ENCODE measurements at places on chromosomes 5 and 9.

DNA sequence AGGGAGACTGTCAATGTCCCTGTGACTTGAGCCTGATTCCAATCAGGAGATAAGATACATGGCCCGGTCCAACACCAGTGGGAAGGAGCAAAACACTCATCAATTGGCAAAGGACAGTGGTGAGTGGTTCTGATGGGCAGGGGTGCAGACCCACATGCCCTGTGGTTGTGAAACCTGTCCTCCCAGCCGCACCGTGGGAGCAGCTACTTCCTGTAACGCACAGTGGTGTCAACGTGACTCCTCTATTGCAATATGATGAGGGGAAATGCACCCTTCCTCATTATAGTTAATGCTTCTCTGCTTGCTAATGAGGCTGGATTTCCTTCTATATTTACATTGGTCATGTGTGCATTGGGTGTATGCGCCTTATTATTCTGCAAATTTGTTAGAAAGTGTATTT is 223.0 kb downstream of the IRX1 start:
- no peak for DNase-seq

GRCh38 chr5:19927919-19928318 is 60.1 kb downstream of the CDH18 start:
- no peak for DNase-seq

GRCh38 chr5:173498739-173499470 is 117.5 kb downstream of the BOD1 start:
- DNase-seq = no peak

DNA sequence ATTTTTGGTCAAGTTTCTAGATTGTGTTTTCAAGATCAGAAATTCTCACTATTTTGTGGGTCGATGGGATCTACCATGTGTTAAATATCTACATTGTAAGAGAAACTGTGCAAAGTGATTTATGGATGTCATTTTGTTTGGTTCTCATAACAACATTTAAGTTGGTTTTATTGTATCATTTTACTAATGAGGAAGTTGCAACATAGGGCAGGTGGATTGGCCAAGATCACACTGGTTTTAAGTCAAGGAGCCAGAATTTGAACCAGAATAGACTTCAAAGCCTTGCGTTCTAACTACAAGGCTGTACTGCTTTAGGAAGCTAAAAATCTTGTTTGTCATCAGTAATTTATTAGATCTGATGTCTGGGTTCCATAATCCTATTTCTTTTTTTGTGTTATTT is 23.4 kb downstream of the SH3TC2 start:
- DNase-seq = no peak

GRCh38 chr5:171342362-171343111 is 33.5 kb downstream of the TLX3 start:
- DNase-seq = no peak

DNA sequence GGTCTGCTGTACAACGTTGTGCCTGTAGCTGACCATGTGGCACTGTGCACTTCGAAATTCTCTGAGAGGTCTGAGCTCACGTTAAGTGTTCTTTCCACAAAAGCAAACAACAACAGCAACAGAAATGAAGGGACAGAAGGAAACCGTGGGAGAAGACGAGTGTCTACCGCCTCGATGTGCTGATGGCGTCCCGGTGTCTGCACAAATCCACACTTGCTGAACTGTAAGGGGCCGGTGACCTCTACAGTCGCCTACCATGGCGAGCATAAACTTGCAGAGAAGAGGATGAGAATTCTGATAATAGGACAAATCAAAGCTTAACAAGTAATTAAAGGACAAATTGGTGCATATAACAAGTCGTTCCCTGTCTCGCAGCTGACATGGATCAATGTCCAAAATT is 114.0 kb downstream of the ADAMTS2 start:
- no peak for DNase-seq

DNA sequence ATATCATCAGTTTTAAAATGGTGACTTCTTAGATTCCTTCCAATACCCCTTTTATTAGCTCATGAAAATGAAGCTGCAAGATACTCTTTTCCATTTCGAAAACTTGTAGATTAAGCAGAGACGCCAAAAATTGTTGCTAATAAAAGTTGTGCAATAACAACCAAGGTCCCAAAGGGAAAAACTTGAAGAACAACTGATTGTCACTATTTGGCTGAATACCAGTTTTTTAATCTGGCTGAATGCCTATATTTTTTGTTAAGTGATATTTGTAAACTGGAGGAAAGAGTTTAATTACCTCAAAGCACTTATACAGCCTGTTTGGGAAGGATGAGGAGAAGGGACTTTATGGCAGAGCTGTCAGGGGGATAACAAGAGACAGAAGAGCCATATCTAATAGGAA is 14.6 kb downstream of the C5orf58 start:
- no peak for DNase-seq

DNA sequence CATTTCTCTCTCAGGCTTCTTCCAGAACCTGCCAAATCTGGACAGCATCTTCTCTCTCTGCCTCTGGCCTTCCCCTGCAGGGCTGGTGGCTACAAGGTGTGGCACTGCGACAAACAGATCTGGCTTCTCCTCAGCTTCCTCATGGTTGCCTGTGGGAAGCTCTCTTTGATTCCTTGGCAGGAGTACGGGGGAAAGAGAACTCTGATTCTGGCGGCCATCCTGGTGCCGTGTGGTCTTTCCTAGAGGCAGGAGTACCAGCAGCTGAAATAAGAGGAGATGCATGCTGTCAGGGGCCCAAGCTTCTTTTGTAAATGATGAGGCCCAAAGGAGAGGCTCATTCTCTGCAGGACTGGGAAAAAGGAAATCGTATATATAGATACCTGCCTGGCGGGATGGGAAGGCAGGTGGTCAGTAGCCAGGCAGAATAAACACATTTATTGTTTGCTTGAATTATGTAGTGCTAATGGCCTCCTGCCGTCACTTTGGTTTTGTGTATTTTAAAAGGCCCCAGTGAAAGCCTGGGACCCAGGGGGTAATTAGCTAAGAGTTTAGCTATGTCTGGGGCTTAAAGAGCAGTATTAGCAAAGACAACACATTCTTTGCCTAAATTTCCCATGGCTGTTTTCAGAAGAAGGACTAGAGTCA is at the start of gene CER1:
Gene CER1 (minus strand): TSS at position 343 of the 645 bp plus-strand sequence. CDS start 61 bp downstream, at position 282.
- no peak for DNase-seq

DNA sequence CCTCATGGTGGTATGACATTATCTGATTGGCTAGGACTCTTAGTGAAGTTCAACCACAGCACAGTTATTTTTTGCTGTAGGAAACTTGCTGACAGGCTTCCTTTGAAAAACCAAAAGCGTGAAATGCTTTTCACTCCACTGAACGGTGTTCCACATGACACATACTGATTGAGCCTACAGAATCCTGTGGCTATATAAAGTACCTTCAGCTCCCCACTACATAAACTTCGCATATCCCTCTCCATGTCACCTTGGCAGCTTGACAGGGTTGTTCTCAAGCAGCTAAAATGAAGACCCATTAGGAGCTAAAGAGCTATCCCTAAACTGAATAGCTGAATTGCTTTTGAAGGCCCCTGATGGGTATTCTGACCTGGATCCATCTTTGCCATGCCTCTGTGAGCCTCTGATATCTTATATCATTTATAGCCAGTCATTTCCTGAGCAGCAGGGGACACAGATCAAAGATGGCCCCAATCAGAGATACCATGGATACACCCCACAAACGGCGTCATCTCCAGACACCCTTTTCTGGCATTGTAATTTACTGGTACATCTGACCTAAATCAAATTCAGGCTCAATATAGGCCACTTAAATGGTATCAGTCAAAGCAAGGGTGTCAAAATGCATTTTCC is 91.5 kb downstream of the APBA1 start:
- no peak for DNase-seq

- no peak for DNase-seq
Measured at GRCh38 chr5:164422400-164422799, 917.0 kb downstream of the MAT2B start.

- DNase-seq = no peak
Measured at GRCh38 chr5:127402361-127402760, 111.8 kb downstream of the MEGF10 start.

GRCh38 chr5:132056610-132057497 is 3.6 kb upstream of the IL3 start:
- no peak for DNase-seq

GRCh38 chr5:4198461-4198860 is 602.8 kb downstream of the IRX1 start:
- DNase-seq = no peak

DNA sequence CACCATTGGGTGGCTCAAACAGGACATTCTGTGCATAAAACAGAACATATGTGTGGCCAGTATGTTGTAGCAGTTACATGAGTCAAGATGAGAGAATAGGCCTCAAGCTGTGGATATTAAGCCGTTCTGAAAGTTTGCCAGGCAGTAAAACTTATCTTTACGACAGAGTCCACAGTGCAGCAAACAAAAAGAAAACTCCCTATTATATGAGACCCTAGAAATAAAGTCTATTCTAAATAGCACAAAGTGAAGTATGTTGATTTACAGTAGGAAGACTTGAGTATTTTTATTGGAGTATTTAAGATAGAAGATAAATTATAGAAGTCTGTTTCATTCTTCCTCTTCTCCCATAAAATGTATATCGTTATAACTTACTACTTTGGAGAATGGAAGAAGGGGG is 271.5 kb downstream of the ADGRV1 start:
- no peak for DNase-seq

DNA sequence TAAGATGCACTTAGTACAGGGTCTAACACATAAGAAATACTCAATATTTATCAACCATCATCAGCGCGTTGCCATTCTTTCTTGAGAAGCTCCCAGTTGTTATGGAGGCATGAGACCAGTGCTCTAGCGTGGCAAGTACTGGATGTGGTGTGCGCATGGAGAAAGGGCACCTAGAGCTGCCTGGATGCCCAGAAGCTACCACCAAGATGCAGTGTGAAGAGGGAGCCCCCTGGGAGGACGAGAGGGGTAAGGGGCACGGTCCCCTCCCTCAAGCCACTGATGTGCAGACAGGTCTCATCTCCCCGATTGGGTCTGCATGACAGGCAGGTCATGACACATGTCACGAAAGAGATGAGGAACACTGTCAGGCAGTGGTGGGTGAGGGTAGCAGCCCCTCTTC is 127.7 kb upstream of the CXCL14 start:
- DNase-seq = no peak

GRCh38 chr5:56638061-56638621 is 177.2 kb upstream of the MAP3K1 start:
- no peak for DNase-seq

DNA sequence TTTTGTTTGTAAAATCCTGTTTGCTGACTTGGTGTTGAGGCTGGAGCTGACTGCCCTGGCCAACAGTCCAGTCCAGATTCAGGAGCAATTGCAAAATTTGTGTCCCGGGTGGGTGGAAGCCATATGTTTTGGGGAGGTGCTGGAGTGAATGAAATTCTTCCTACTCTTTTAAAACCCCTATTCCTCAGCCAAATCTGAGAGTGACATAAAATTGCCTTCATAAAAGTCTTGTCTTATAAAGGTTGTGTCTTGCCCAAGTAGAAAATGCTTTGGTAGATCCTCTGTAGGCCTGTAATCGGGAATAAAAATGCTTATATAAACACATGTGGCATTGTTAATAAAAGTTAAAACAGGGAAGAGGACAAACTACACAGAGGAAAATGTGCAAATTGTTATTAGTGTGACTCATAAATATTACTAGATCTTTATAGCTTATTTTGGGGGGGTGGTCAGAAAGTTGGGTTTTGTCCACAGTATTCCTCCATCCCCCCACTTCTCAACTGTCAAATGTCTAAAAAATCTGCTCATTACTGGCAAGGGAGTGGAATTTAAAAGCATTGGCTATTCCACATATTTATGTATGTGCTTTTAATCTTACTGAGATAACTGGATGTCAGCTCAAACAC is 45.6 kb downstream of the NNT start:
- no peak for DNase-seq

DNA sequence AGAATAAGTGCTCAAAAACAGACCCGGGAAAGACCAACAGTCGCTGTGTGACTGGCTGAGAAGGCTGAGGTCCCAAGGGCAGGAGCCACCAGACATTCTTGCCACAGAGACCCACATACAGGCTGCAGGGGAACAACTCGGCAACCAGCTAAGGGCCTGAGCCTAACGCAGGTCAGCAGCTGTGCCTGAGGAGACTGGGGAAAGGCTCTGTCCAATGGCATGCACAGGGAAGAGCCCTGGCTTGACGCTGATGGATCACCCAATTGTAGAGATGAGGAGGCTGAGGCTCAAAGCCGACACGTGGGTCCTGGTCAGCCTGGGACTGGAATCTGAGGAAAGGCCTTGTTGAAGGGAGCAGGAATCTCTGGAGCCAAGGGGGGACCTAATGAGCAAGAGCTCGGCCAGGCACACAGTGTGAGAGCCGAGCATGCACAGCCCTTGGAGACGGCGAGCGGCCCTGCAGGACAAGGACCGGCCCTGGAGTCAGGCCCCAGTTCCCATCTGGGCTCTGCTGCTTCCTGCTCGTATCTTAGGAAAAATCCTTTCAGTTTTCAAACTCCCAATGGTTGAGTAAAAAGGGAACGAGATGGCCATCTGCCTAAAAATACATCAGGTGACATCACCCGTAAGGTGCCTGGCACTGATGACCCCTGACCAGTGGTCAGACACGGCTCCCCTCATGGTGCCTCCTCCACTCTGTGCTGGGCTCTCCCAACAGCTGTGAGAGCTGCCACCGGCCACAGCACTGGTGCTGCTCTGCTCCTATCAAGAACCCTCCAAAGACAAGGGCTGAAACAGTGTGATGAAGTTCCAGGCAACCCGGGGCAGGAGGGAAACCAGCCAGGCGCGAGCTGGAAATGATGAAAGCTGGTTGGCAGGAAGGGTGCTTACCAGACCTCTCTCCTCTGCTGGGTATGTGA is 16.4 kb downstream of the LMAN2 start:
- no peak for DNase-seq

DNA sequence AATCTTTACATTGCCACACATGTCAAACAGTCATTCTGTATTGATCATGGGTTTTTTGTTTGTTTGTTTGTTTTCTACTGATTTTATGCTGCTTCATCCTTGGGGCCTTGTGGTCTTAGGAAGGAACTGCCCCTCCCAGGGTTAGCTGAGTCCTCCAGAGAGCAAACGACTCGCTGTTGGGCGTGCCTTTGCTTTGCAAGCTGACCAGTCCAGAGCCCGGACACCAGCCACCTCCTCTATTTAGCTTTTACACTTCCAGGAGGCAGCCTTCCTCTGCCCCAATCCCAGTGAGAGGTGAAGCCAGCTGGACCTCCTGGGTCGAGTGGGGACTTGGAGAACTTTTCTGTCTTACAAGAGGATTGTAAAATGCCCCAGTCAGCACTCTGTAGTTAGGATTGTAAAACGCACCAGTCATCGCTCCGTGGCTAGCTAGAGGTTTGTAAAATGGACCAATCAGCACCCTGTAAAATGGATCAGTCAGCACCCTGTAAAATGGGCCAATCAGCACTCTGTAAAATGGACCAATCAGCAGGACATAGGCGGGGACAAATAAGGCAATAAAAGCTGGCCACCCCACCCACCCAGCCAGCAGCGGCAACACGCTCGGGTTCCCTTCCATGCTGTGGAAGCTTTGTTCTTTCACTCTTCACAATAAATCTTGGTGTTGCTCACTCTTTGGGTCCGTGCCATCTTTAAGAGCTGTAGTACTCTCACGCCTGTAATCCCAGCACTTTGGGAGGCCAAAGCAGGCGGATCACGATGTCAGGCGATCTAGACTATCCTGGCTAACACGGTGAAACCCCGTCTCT is 154.4 kb downstream of the ERCC6L2 start:
- no peak for DNase-seq

GRCh38 chr5:142977363-142978051 is 207.3 kb downstream of the ARHGAP26 start:
- peak; percentile 16 for DNase-seq

- DNase-seq = no peak
Measured at GRCh38 chr5:59789894-59790293, 103.6 kb downstream of the PDE4D start.

GRCh38 chr5:145375521-145375920 is 459.6 kb downstream of the PRELID2 start:
- no peak for DNase-seq
